DMS53 (cell line): ENCODE measurements at places on chromosomes 7 and 10.

- no peak for DNase-seq
Observed at GRCh38 chr7:32221736-32222135, 151.5 kb upstream of the PDE1C start.

DNA sequence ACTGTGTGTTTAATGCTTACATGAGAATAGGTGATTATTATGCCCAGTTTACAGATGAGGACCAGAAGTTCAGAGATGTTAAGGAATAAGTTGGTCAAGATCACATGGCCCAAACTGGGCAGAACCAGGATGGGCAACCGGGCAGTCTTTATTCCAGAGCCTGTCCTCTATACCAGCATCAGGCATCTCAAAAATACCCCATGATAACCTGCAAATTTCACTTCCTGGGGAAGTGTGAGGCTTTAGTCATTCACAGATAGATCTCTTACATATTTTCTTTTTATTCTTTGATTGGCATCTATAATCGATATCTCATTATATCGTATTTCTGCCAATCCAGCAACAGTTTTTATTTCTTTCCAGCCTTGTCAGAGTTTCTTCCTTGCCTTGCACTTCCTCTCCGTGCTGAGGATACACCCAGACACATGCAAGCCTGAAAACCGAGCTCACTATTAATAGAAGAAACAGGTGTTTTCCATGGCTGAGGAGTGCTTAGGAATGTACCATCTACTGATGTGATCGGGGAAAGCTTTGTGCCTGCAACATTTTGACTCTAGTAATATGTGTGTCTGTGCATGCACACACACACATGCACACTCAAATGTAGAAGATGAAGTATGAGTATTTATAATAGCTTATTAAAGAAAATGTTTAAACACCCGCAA lies 82.4 kb downstream of the CREM start:
- no peak for DNase-seq

DNA sequence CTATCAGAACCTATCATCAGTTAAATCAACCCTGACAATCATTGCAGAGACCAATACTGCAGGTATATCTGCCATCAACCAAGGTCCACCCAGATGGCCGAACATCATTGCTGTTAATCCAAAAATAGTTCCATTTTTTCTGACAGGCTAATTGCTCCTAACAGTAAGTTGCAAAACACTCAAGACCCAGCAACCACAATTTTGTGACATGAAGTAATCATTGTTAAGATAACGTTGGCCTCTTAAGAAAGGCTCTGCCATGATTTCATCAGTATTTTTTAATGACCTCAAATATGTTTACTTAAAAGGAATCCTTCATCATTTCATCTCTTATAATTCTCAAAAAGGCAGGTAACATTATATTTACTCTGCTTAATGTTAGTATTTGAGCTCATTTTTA lies 553.4 kb upstream of the POM121L12 start:
- no peak for DNase-seq

DNA sequence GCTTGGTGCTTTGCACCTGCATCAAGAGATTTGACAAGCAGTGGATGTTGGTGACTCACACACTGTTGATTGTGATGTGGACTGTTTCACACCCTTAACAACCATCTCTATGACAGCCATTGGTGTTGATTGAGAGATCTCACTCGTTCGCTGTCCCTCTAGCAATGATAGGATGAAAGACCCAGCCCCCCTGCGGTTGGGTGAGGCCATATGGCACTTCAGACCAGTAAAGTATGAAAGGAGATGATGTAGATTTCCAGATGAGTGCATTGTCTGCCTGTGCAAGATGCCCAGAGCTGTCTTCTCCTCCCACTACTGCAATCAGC lies 138.7 kb upstream of the PRR15 start:
- peak; percentile 96 for DNase-seq

GRCh38 chr7:33842150-33842549 lies 63.2 kb upstream of the BMPER start:
- peak; percentile 86 for DNase-seq

- DNase-seq, result no peak
Observed at GRCh38 chr10:88413412-88413811, 169.7 kb downstream of the RNLS start.

GRCh38 chr7:111730476-111731300 lies 168.4 kb upstream of the IMMP2L start:
- peak; percentile 64 for DNase-seq

- no peak for DNase-seq
Observed at GRCh38 chr10:124593431-124593985, 131.9 kb downstream of the LHPP start.
